ENCODE measurements at places on chromosomes 7 and 10. TPM values are rescaled to one million over a fixed set of nuclear protein-coding genes. Genes with fewer than 3 reads are reported as not detected.

DNA sequence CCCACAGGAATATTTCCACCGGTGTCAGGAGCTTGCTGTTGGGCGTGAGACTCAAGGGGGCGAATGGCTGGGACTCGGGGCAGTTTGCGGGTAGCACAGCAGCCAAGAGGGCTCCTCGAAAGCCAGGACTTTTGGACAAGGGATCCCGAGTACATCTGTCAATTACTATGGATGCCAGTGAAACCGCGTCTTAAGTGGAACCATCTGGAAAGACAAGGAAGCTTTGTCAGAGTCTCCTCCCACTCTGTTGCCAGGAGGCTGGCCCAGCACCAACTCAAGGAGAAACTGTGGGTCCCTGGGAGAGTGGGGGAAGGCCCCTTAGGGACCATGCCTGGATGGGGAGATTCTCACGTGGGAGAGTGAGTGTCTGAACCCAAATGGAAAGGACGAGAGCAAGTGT lies 57.1 kb downstream of the C10orf143 start:
- H3K27me3 ChIP-seq = no peaks in the 10 kb centered on the region
- no peaks in the 10 kb centered on the region for H3K4me1 ChIP-seq
- DNase-seq = peak; percentile 85
- H3K4me3 ChIP-seq = no peak overlapping the region
- H3K27ac ChIP-seq = no peak overlapping the region

GRCh38 chr10:96690755-96691730 lies 29.3 kb downstream of the PIK3AP1 start:
- H3K27me3 ChIP-seq = no peaks in the 10 kb centered on the region
- no peaks in the 10 kb centered on the region for H3K4me1 ChIP-seq
- H3K36me3 ChIP-seq = no peaks in the 10 kb centered on the region
- no peak overlapping the region for H3K27ac ChIP-seq

- no peaks in the 10 kb centered on the region for H3K36me3 ChIP-seq
- no peak overlapping the region for H3K27ac ChIP-seq
- no peaks in the 10 kb centered on the region for H3K4me1 ChIP-seq
- no peak for DNase-seq
- H3K27me3 ChIP-seq = no peaks in the 10 kb centered on the region
- H3K4me3 ChIP-seq = no peak overlapping the region
Measured at GRCh38 chr7:120402079-120402767, 129.2 kb downstream of the KCND2 start.

DNA sequence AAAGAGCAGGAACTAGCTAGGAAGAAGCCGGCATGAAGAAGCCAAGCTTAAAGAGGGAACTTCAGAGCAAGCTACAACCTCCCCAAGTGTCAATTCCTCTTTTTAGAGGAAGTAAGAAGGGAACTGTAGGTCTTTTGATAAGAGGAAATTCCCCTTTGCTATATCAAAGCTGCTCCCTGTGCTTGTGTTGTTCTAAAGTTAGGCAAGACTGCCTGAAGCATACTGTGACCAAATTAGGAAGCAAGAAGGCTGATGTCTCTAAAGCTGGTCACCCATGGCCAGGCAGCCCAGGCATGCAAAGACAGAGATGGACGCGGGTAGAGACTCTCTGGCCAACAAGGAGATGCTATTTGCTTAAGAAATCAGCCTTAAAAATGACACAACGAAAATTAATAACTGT lies 87.9 kb downstream of the RNF216 start:
- DNase-seq = no peak
- H3K4me1 ChIP-seq = peaks cover 80% of the 10 kb centered on the region
- peak overlapping the region; percentile 99 for H3K27ac ChIP-seq
- peak overlapping the region; percentile 50 for H3K4me3 ChIP-seq
- H3K36me3 ChIP-seq = peaks cover 6% of the 10 kb centered on the region
- H3K27me3 ChIP-seq = no peaks in the 10 kb centered on the region

GRCh38 chr7:45417268-45417667 lies 156.9 kb upstream of the ADCY1 start:
- DNase-seq = no peak
- no peaks in the 10 kb centered on the region for H3K36me3 ChIP-seq
- no peaks in the 10 kb centered on the region for H3K4me1 ChIP-seq

DNA sequence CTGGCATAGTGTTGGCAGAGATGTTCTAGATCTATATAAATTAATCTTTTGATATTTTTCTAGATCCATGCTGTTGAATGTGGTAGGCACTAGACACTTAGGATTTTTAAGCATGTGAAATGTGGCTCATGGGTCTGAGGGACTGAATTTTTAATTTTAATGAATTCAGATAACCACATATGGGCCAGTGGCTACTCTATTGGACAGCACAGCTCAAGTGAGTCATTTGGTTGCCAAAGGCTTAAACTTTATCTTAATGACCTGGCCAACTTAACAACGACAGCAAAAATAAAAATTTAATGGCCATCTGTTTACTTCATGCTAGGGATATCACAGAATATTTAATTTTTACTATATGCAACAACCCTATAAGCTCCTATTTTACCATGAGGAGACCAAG lies 61.4 kb downstream of the CDK14 start:
- peaks cover 27% of the 10 kb centered on the region for H3K4me1 ChIP-seq
- no peaks in the 10 kb centered on the region for H3K36me3 ChIP-seq
- DNase-seq = no peak
- no peaks in the 10 kb centered on the region for H3K27me3 ChIP-seq

DNA sequence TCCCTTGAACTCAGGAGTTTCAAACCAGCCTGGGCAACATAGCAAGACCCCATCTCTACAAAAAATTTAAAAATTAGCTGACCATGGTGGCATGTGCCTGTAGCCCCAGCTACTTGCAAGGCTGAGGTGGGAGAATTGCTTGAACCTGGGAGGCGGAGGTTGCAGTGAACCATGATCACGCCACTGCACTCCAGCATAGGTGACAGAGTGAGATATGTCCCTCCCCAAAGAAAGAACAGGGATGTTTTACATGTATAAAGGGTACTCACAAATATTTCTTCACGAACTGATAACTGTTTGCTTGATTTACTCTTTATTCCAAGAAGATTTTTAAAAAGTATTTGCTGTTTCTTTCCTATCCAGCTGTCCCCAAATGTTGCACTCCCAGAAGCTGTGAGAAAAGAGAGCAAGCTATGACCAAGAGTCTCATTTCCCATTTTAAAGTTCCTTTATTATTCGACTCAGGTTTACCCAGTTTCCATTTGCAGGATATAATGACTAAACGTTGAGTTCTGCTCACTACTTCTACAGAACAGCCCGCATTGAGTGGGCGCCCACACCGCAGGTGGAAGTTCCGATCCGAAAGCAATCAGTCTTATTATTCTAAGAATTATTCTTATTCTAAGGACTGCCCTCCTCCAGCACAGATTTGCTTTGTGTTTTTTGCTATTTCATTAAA lies 90.7 kb downstream of the APBB1IP start:
- H3K27ac ChIP-seq = no peak overlapping the region
- no peaks in the 10 kb centered on the region for H3K36me3 ChIP-seq
- H3K4me1 ChIP-seq = no peaks in the 10 kb centered on the region

DNA sequence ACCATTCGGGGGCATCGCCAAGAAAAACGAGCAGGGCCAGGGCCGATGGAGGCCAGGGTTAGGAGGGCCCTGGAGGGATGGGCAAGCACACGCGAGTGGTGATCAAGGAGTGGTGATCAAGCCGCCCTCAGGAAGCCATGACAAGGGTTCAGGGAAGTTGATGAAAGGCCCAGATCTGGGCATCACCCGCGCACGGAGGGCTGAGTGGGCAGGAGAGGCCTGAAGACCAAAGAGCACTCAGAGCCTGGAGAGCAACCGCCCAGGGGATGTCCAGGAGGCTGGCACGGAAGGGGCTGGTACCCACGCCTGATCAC lies 114.6 kb downstream of the WDR37 start:
- no peak overlapping the region for H3K27ac ChIP-seq
- no peak overlapping the region for H3K4me3 ChIP-seq
- no peaks in the 10 kb centered on the region for H3K4me1 ChIP-seq
- DNase-seq = no peak
- no peaks in the 10 kb centered on the region for H3K36me3 ChIP-seq
- H3K27me3 ChIP-seq = no peaks in the 10 kb centered on the region

GRCh38 chr10:82256275-82256674 lies 381.3 kb downstream of the NRG3 start:
- H3K4me3 ChIP-seq = no peak overlapping the region
- no peaks in the 10 kb centered on the region for H3K36me3 ChIP-seq
- DNase-seq = no peak
- no peak overlapping the region for H3K27ac ChIP-seq

- H3K4me1 ChIP-seq = no peaks in the 10 kb centered on the region
- H3K27me3 ChIP-seq = no peaks in the 10 kb centered on the region
- no peak for DNase-seq
Measured at GRCh38 chr7:118575393-118575948, 351.0 kb downstream of the ANKRD7 start.

DNA sequence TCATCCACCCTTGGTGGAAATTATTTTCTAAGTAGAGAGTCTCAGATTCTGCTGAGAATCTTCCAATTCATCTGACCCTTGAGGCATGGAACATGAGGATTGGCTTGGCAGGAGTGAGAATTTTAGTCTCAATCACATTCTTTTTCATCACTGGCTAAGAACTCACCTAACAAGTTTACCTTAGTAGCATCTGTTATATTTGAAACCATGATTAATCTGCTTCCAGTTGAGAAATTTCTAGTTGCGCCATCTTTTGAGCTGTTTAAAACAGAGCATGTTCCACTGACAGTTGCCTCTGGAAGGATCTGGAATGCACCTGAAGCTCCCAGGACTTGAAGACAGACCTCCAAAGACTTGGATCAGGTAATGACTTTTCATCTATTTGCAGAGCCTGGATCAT lies at the start of gene LIPK:
Gene LIPK, plus strand, starts transcription at position 292 of the 400 bp plus-strand sequence. CDS start 18,295 bp downstream, outside the sequence.
- H3K36me3 ChIP-seq = no peaks in the 10 kb centered on the region
- H3K27ac ChIP-seq = no peak within 1 kb of the TSS

DNA sequence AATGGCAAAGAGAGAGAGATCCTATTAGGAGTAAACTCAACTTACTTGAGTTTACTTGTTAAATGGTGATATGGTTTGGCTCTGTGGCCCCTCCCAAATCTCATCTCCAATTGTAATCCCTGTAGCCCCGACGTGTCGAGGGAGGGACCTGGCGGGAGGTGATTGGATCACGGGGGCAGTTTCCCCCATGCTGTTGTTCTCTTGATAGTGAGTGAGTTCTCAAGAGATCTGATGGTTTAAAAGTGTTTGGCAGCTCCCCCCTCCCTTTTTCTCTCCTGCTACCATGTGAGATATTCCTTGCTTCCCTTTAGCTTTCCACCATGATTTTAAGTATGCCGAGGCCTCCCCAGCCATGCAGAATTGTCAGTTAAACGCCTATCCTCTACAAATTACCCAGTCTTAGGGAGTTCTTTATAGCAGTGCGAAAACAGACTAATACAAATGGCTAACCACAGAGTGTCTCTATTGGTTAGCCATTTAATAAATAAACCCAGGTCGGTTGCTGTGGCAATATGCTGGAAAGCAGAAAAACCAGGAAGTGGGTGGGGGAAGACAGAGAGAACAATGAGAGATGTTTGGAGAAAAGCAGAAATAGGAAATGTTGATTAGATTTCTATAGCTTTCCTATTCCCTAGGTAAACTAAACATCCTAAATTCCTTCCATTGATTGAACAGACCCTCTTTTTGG lies 3.0 kb upstream of the STMP1 start:
- no peak overlapping the region for H3K27ac ChIP-seq
- H3K4me3 ChIP-seq = no peak overlapping the region
- peaks cover 10% of the 10 kb centered on the region for H3K4me1 ChIP-seq
- H3K36me3 ChIP-seq = no peaks in the 10 kb centered on the region

DNA sequence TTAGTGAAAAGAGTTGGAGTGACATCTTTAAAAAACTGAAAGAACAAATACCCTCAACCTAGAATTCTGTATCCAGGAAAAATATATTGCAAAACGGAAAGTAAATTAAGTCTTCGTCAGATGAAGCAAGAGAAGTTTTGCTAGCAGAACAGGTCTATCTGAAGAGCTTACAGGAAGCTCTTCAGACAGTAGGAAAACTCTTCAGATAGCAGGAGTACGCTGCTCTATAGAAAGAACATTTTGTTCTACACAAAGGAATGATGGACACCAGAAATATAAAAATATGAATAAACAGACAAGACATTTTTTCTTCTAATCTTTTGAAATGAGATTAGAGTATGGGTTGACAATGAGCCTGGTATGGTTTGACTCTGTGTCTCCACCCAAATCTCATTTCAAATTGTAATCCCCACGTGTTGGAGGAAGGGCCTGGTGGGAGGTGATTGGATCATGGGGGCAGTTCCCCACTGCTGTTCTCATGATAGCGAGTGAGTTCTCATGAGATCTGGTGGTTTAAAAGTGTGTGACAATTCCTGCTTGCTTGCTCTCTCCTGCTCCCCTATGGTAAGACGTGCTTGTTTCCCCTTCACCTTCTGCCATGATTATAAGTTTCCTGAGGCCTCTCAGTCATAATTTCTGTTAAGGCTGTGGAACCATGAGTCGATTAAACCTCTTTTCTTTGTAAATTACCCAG lies 567.3 kb downstream of the AUTS2 start:
- H3K4me3 ChIP-seq = no peak overlapping the region
- DNase-seq = no peak
- no peak overlapping the region for H3K27ac ChIP-seq
- no peaks in the 10 kb centered on the region for H3K36me3 ChIP-seq
- no peaks in the 10 kb centered on the region for H3K27me3 ChIP-seq

GRCh38 chr7:151432658-151433521 lies 7.1 kb downstream of the CRYGN start:
- H3K36me3 ChIP-seq = no peaks in the 10 kb centered on the region

- H3K27me3 ChIP-seq = no peaks in the 10 kb centered on the region
- peak; percentile 57 for DNase-seq
- H3K27ac ChIP-seq = no peak overlapping the region
- H3K4me3 ChIP-seq = no peak overlapping the region
- H3K4me1 ChIP-seq = no peaks in the 10 kb centered on the region
- H3K36me3 ChIP-seq = peaks cover 11% of the 10 kb centered on the region
Measured at GRCh38 chr7:27124096-27124901, 6.3 kb downstream of the HOXA4 start.

DNA sequence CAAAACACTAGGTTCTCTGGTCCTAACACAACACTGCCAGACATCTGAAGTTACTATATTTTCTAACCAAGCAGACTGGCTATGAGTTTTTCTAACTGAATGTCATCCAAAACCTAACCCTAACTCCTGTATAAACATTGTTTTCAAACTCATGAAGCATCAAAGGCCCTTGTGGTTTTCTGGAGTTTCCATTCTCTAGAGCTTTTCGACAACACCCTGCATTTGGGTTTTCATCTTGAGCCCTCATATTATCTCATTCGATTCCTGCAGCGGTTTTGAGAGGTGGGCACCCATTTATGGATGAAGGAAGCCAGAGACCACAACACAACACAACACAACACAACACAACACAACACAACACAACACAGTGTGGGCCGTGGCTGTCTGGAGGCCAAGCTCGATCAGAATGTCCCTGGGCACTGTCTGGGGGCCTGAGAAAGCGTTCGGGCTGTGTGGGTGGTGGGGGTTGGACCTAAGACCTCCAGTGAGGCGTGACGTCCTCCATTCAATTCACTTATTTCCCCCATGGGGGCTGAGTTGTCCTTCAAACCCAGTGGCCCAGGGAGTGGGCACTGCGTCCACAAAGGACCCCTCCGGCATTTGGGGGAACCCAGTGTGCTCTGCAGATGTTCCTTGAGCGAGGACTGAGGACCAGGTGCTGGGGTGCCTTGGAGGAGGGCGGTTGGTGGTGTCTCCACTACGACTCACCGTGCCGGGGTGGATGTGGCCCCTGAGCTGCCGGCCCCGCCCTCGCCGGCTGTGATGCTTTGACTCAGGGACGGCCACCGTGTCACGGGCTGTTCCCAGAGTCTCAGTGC lies 490.4 kb downstream of the DNAJB6 start:
- no peaks in the 10 kb centered on the region for H3K36me3 ChIP-seq
- H3K4me1 ChIP-seq = no peaks in the 10 kb centered on the region
- DNase-seq = no peak
- H3K27ac ChIP-seq = no peak overlapping the region
- no peaks in the 10 kb centered on the region for H3K27me3 ChIP-seq

The TUBB8 gene
- not detected for total RNA-seq

The ADAM12 gene
- total RNA-seq = 361 TPM

The AIFM2 gene
- 14.4 TPM for total RNA-seq

The NPSR1 gene
- not detected for total RNA-seq

The SPAG6 gene
- total RNA-seq = not detected

The NXPH1 gene
- total RNA-seq = not detected

Data from osteoblast (primary cell).